Activated CD8-positive, alpha-beta memory T cell treated with anti-CD3 and anti-CD28 coated beads, Interleukin-2, amount 10 ng/mL, durations not matched to agents 7 days and 5 days (primary cell): ENCODE measurements at places on chromosomes 12 and 14. TPM values are rescaled to one million over a fixed set of nuclear protein-coding genes. Genes with fewer than 3 reads are reported as not detected.

CCDC91 gene
- total RNA-seq: 18.3 TPM

GRCh38 chr14:30638926-30639325, 16.8 kb downstream of the SCFD1 start:
- H3K4me1 ChIP-seq: no peaks in the 10 kb centered on the region
- H3K27ac ChIP-seq: no peak overlapping the region
- H3K36me3 ChIP-seq: peaks cover 42% of the 10 kb centered on the region

DNA sequence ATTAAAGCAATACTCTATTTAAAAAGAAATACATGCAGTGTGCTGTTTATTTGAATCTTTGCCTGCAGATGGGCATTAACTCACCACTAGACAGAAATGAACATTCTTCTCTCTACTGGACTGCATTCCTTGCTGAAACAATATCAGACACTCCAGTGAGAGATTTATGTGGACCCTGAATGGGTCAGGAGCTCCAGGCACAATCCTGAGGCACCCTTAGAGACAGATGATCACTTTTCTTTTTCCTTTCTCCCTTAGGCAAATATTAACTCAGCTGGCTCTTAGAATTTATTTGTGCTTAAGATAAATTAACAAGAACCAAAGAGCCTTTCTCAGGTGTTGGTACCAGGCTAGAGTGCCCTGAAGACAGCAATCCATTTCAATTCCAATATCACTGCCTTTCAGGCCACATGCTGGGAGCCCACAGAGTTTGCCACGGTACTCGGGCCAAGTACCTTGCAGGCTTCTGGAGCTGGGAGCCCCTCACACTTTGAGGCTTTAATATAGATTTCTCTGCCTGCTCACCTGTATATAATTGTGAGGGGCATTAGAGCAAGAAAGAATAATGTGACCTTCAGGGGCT, 173.0 kb downstream of the EMP1 start:
- no peak overlapping the region for H3K27ac ChIP-seq
- no peaks in the 10 kb centered on the region for H3K4me1 ChIP-seq
- H3K27me3 ChIP-seq: peaks cover 9% of the 10 kb centered on the region

DEPDC4 gene
- total RNA-seq: 1.5 TPM

FIGNL2 gene
- 0.73 TPM for total RNA-seq

DNA sequence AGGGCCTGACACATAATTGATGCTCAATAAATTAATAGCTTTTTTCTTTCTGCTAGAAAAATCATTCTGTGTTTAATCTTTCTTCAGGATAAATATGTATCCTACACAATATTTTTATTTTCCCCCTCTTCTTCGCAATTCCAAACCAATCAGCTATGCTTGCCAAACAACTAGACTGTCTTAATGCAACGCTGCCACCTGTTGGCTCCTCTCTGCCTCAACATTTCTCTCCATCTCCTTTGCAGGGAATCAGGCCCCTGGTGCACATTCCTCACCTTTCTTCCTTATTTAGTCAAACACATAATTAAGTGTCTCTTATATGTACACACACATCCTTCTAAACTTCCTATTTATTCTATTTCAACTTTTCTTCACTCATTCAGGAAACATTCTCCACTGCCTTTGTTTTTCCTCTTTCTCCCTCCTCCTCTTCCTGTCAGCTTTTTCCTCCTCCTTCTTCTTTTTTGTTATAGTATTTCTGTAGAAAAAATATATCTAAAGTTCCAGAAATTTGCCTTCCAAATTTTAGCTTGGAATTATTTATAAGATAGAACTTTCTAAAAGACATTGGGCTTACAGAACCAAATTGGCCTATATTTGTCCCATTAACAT, 406.0 kb downstream of the PRKD1 start:
- H3K4me1 ChIP-seq: no peaks in the 10 kb centered on the region
- H3K4me3 ChIP-seq: no peak overlapping the region
- H3K36me3 ChIP-seq: no peaks in the 10 kb centered on the region

B4GALNT3 gene
- total RNA-seq: 0.37 TPM

DNA sequence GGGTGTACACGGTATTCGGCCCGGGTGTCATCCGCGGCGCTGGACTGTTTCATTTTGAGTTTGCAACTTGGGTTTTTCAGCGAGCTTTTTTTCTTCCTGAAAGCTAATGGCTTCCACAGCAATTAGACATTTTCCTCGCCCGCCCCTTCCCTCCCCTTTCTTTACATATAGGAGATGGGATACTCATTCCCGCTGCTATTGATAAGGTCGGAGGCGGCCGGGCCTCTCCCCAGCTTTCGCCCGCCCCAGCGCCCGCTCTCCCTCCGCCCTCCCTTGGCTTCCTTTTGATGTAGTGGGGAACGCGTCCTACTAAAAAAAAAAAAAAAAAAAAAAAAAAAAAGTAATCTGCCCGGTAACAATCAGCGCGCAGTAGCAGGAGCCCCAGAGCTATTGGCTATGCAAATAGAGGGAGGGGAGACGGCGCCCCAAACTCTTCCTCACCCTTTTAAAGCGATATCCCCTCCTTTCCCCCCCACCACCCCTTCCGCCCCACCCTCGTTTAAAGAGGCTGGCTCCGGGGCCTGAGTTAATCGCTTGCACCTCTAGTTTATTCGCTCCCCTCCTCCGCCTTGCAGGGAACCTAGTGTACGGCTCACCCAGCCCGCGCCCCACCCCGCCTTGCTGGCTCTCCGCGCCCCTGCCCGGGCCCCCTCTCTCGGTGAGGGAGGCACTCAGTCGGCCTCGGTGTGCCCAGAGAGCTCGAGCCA, 1.7 kb upstream of the CCND2 start:
- H3K27me3 ChIP-seq: peaks cover 2% of the 10 kb centered on the region
- H3K4me3 ChIP-seq: peak overlapping the region; percentile 88
- peak overlapping the region; percentile 100 for H3K27ac ChIP-seq
- DNase-seq: peak; percentile 97

HOXC6 gene
- not detected for total RNA-seq

ACRBP gene
- total RNA-seq: 1.1 TPM

- no peak for DNase-seq
- no peak overlapping the region for H3K4me3 ChIP-seq
- H3K27me3 ChIP-seq: no peaks in the 10 kb centered on the region
- H3K27ac ChIP-seq: peak overlapping the region; percentile 43
Observed at GRCh38 chr14:49907186-49907585, 14.3 kb downstream of the ARF6 start.

DNA sequence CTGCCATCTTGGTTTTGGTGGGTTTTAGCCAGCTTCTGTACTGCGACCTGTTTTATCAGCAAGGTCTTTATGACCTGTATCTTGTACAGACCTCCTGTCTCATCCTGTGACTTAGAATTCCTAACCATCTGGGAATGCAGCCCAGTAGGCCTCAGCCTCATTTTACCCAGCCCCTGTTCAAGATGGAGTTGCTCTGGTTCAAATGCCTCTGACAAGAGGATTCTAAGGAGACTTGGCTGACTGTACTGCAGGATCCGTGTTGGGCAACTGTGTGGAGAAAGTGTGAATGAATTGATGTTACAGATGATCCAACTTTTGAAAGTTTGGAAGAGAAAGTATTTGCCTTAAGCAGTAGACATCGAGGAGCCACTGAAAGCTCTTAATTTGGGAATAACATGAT, 91.0 kb downstream of the TTLL5 start:
- H3K27me3 ChIP-seq: no peaks in the 10 kb centered on the region
- H3K36me3 ChIP-seq: peaks cover 27% of the 10 kb centered on the region
- no peak overlapping the region for H3K4me3 ChIP-seq

GRCh38 chr14:36981832-36982529, 190.4 kb downstream of the SLC25A21 start:
- DNase-seq: no peak
- no peaks in the 10 kb centered on the region for H3K36me3 ChIP-seq
- H3K27me3 ChIP-seq: no peaks in the 10 kb centered on the region
- no peak overlapping the region for H3K27ac ChIP-seq

DNA sequence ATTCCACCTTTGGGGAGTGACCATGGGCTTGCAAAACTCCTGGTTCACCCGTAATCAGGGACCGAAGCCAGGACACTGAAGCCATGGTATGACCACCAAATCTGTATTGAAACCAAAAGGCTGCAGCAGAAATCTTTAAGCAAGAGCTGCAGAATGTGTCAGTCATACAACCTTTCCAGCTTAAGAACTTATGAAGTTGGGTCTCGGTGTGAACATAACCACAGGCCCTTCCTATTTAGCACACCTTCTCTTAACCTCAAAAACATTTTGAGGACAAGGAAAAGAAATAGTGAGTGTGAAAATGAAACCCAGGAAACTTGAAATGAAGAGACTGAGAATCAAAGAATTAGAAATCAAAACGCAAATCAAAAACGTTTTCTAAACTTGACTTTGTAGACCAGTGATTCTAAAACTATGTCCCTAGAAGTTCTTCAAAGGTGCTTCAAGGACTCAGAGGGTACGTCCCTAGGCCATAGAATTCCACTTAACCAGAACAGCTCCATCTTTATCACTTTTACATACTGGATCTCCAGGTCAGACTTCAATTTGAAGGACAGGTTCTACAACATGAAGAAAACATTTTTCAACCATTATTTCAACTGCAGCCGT, 231.6 kb upstream of the GRIP1 start:
- no peak for DNase-seq
- peaks cover 11% of the 10 kb centered on the region for H3K4me1 ChIP-seq
- no peaks in the 10 kb centered on the region for H3K36me3 ChIP-seq
- H3K4me3 ChIP-seq: no peak overlapping the region
- H3K27me3 ChIP-seq: peaks cover 5% of the 10 kb centered on the region

DNA sequence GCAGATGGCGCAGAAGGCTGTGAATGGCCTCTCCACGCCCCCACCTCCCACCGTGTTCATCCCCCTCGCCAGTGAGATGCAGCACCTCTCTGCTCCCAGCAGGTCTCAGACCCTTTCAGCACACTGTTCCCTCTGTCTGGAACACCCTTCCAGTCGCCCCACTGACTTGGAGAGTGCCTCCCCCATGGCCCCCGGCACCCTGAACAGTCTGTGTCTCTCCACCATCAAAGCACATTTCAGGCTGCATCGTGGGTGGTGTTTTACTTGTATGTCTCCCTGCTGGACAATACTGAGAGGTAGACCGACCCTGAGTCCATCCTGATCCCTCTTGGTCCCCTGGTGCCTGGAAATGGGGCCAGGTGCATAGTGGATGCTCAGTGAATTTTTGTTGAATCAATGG, 34.9 kb downstream of the CACNA2D4 start:
- no peaks in the 10 kb centered on the region for H3K4me1 ChIP-seq
- DNase-seq: no peak
- H3K4me3 ChIP-seq: no peak overlapping the region
- H3K36me3 ChIP-seq: no peaks in the 10 kb centered on the region

GRCh38 chr14:67704484-67705089, 2.9 kb downstream of the RDH12 start:
- no peak overlapping the region for H3K27ac ChIP-seq
- peaks cover 4% of the 10 kb centered on the region for H3K27me3 ChIP-seq
- no peak overlapping the region for H3K4me3 ChIP-seq
- H3K36me3 ChIP-seq: peaks cover 4% of the 10 kb centered on the region
